Activated naive CD4-positive, alpha-beta T cell (primary cell): ENCODE measurements at places on chromosomes 6 and 20.
A peak's percentile ranks its signal among the peaks of the same experiment; 100 is the strongest.

- DNase-seq, result no peak
These were observed 454.9 kb upstream of the JARID2 start for GRCh38 chr6:14790976-14791375.

DNA sequence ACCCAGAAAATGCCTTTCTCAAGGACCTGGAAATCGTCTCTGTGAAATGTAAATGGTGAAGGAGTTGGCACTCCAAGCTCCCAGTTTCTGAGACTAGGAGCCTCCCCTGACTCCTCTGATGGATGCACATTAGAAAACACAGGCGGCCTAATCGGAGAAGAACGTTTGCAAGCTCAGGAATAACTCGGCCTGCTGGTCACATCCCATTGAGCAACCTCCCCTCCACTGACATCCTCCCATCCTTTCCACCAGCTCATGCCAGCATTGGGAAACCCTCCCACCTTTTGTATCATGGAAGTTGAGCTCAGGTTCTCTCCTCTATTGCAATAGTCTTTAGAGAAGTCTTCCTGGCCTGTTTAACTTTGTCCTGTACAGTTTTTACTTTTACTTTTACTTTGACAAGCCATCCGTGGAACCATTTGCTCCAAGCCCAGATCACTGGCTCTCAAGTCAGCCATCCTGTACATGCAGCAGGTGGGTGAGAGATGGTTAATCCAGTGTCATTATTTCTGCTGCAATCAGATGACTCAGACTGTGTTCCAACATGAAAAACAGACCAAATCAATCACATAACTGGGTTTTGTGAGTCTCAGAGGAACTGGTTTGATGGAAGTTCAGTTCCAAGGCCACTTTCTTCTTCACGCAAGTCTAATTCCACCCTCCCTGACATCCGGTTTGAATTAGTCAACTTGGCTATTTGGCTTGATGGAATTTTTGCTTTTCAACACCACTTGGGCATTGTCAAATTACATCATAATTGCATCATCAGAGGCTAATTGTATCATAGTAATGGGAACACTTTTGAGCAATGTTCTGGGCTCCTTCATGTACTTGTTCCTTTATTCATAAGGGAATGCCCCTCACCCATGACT is 619.4 kb upstream of the CDH4 start:
- DNase-seq, result no peak

DNA sequence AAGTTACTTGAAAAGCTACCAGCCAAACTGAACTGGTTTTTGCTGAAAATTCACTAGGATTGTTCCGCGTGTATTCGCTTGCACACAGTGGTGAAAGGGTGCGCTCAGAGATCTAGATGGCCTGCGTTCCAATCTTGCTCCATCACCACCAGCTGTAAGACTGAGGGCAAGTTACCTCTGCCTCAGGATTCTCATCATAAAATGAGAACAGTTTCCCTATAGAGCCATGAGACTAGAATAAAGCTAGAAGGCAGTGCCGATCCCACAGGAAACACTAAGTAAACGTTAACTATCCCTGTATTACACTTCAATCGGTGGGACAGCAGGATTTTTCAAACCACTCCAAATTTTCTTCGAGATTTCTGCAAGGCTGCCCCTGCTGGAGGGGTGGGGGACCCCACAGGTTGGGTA is 838 bp downstream of the AHCY start:
- no peak for DNase-seq

- DNase-seq, result peak; percentile 14
These were observed 167.4 kb upstream of the OLIG3 start for GRCh38 chr6:137661601-137662000.

- DNase-seq, result no peak
These were observed 2.3 kb downstream of the PREX1 start for GRCh38 chr20:48825566-48825920.

DNA sequence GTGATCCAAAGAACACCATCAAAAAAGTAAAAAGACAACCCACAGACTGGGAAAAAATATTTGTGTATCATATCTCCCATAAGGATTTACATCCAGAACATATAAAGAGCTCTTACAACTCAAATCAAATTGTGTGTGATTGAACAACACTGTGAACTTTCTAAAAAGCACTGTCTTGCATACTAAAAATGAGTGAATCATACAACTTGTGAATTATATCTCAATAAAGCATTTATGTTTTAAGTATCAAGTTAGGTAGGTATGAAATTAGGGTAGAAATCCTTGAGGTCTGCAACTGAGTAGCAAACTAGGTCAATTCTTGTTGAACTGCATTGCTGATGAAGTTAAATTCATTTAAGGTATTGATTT is 14.1 kb downstream of the SAMHD1 start:
- no peak for DNase-seq

DNA sequence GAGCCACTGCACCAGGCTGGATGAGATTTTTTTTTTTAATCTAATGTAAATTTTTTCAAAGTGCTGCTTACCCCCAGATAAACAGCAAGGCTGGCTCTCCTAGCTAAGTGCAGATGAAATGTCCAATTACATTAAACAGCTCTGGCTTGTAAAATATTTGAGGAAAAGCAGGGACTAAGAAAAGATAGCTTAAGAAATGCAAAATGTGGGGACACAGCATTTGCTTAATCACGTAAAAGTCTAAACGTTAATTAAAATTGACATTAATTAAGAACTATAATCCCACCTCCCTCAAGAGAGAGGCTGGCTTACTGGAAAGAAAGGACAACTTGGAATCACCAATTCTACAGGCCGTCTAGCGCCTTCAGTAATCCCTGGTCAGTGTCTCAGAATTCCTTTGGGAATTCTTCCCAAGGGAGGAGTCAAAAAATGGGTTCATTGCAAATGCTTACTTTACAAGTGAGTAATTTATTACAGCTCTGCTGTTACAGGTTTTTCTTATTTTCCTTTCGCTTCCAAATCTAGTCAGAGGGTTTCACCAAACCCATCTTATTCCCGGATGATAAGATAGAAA is 13.6 kb upstream of the MARCKS start:
- DNase-seq, result no peak

DNA sequence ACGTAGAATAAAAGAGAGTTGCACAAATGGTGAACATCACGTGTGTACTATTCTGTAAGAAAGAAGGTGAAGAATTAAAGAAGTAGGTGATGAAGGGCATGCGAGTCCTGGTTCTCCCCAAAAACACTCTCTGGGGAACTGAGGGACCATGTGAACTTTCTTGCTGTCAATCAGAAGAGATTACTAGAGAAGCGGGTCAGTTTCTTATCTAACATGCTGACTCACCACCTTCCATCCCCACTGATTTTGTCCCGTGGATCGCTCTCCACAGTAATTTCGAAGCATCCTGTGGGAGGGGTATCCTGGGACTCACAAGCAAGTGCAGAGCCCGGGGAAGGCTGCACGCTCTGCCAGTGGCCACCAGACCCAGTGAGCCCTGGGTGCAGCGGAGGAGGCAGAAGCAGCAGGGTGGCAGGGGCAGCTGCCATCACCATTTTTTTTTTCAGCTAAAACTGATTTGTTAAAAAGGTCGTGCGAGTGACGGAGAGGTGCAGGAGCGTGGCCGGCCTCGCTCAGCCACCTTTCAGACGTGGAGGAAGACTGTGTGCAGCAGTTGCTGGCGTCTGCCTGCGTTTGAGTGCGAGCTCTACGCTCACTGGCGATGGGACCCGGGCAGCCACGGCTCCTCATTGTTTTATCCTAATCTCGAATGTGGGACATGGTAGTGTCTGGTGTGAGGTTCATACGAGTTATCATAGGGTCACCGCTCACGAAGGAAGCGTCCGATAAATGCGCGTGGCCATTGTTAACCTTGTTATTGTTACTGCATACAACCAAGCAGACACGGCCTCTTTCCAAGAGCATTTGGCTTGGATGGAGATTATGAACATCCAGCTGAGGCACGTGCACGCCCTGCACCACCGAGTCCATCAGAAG is 28.0 kb upstream of the SLCO4A1 start:
- no peak for DNase-seq
